OCI-LY7 (cell line): ENCODE measurements at places on chromosomes 1 and 21.

DNA sequence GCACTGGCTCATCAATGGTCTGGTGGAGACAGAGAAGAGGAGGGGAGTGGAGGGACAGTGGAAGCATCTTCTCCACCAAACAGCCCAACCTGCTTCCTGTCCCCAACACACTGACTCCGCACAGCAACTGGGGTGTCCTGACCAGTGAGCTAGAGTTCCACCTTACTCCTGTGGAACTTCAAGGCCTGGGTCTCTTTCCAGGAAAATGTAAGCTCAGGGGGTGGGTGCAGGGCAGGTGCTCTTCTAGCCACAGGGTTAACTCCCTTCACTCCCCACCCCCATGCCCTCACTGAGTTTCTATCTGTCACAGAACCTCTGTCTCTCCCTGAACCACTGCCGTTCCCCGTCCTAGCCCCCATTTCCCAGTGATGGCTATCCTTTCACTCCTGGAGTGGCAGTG is 876 bp downstream of the MOB3C start:
- DNase-seq = peak; percentile 10

GRCh38 chr1:227790034-227790400 is 25.5 kb upstream of the PRSS38 start:
- DNase-seq = no peak

GRCh38 chr1:207920444-207921021 is 9.6 kb upstream of the CD34 start:
- no peak for DNase-seq

DNA sequence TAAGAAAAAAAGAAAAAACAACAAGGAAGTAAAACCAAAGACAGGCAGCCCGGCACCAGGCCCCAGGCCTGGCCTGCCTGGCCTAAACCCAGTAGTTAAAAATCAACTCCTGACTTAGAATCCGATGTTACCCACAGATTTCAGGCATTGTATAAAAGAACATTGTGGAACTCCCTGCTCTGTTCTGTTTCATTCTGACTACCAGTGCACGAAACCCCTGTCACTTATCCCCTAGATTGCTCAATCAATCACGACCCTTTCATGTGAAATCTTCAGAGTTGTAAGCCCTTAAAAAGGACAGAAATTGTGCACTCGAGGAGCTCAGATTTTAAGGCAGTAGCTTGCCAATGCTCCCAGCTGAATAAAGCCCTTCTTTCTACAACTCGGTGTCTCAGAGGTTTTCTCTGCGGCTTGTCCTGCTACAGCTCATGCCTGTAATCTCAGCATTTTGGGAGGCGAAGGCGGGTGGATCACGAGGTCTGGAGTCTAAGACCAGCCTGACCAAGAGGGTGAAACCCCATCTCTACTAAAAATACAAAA is 15.6 kb upstream of the MYOCOS start:
- no peak for DNase-seq

DNA sequence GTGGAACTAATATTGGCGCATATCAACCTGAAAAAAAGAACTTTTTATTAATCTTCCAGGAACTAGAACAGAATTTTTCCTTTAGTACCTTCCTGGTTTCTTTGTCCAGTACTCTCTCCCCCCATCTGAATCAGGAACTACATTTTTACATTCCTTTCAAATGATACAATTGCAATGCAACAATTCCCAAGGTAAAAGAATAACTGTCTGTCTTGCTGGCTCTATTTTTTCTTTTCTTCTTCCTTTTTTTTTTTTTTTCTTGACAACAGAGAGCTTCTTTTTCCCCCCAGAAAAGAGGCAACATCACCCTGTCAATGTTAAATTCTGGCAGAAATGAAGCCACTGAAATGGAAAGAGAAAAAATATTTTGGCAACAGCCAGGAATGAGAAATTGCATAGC is 4.5 kb upstream of the CD101 start:
- DNase-seq = no peak

GRCh38 chr1:225450491-225451191 is 22.8 kb upstream of the LBR start:
- no peak for DNase-seq

- no peak for DNase-seq
These were observed 517.6 kb upstream of the ADGRL4 start for GRCh38 chr1:79524126-79524525.

GRCh38 chr1:85028151-85028550 is 20.1 kb downstream of the MCOLN3 start:
- DNase-seq = no peak

- DNase-seq = no peak
These were observed 60.5 kb downstream of the CLIC4 start for GRCh38 chr1:24805534-24806301.

DNA sequence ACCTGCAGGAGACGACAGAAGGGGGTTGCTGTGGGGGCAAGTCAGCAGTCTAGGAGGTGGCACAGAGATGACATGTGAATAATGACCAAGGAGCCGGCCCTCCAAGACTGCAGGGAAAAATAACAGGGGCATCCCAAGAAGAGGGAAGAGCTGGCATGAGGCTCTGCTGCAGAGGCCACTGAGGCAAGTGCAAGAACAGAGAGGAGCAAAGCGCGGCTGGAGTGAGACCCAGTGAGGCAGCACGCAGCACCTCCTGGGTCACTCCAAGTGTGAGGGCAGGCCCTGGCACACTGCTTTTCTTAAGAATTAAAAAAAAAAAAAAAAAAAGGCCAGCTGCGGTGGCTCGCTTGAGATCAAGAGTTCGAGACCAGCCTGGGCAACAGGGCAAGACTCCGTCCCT is 80.1 kb downstream of the SLC66A1 start:
- DNase-seq = no peak

GRCh38 chr1:24472527-24473251 is 29.9 kb upstream of the RCAN3 start:
- DNase-seq = no peak

DNA sequence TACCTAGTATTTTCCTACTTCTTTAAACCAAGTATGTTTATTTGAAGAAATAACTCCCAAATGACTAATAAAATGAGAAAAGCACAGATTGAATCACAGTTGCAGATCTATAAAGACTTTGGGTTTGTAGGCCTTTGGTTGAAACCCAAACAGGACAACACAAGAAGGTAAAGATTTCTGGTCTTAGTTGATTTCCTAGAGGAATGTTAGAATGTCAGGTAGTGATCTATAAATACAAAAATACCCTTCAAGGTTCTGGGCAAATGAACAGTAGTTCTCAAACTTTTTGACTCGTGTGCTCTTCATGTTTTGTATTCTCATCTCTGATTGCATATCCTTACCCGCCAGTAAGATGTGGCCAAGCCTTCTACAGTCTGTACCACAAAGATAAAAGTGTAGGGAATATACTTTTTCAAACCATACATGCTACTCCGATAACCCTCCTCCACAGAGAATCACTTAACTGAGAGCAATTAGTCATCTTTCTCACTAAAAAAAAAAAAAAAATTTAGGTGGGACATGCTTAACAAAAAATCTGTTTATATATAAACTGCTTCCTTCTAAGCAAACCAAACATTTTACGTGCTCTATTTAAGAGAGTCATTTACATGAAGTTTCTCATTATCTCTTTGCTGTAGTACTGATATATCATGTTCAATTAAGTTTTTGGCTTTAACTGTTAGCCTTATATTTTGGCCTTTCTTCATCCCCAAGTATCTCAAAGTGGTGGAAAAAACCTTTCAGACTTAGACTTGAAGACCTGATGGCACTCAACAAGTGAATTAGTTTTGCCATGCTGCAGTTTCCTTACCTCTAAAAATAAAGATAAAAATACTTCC is 36.0 kb downstream of the CNIH4 start:
- DNase-seq = no peak

- no peak for DNase-seq
These were observed 28.9 kb downstream of the FAF1 start for GRCh38 chr1:50930965-50931737.

DNA sequence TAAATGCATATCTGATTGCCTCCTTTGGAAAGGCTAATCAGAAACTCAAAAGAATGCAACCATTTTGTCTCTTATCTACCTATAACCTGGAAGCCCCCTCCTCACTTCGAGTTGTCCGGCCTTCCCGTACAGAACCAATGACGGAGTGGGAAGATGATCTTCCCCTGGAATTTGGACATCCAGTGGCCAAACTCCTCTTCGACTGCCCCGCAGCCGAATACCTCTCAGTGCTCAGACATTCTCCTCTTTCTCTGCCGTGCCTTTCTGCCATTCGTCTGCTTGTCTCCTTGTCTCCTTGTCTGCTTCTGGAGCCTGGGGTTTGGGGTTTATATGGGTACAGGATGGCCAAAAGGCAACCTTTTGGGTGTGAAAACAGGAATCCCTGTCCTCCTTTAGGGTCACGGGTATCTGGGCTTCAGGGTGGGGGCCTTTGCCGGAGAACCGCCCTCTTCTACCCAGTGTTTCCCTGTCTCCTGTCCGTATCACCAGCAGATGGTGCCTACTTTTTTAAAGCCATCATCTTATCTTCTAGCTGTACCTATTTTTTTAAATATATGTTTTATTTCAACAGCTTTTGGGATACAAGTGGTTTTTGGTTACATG is 35.9 kb upstream of the RAB4A start:
- no peak for DNase-seq

DNA sequence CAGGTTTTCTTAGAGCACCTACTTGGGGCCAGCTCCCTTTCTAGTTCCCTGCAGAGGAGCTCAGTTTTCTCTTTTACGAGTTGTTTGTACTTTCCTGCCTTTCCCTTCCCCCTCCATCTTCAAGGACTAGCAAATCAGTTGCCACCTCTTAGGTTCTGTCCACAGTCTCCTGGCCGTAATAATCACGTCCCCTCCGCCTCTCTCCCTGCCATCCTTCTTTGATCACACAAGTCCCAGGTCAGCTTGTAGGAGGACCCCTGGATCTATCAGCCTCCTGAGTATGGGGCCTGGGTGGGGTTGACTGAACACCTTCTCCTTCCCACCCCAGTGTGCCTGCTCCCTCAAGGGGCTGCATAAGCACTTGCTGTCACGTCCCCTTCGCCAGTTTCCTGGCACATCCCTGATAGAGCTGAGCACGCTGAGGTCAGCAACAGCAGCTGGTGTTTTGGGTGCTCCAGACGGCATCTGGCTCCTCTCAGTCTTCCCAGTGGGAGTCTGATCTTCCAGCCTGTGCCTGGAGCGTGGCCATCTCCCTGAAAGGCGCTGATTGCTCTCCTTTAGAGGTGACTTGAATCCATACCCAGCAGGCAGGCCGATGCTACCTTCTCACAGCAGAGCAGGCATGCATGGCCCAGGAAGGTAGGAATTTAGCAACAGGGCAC is 216.1 kb upstream of the TMEM51 start:
- DNase-seq = no peak

DNA sequence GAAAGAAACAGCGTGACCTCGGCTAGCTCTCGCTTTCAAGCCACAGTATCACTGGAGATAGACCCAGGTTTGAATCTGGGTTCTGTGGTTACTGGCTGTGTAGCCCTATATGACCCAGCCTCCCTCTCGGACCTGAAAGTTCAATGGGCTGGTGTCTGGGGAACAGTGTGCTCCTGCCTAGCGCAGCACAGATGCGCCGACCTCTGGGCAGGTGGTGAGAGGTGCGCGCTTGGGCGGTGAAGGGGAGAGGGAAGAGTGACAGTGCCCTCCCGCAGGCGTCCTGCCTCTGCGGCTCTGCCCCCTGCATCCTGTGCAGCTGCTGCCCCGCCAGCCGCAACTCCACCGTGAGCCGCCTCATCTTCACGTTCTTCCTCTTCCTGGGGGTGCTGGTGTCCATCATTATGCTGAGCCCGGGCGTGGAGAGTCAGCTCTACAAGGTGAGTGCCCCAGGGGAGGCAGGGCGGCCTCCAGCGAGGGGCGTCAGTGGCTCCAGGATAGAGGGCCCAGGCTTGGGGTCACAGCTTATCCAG is 10.5 kb downstream of the SERINC2 start:
- peak; percentile 96 for DNase-seq

DNA sequence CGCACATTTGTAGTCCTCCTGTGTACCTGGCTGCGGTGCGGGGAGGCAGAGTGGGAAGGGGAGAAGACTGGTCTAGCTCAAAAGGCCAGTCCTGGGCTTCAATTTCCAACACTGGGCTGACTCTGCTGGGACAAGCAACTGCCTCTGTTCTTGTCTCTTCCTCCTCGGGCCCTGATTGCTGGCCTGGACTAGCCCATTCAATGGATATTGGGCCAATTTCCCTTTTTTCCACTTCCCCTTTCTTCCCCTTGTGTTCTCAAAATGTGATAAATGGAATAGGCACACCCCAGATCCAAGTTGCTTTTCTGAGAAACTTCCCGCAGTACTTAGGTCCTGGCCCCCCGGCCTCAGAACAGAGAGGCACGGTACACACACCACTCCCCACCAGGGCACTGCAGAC is 48.2 kb downstream of the SPSB1 start:
- no peak for DNase-seq

- DNase-seq = no peak
These were observed 828.2 kb upstream of the NCAM2 start for GRCh38 chr21:20169812-20170576.
